AG04449 (cell line): ENCODE measurements at places on chromosomes 7 and 10.
A peak's percentile ranks its signal among the peaks of the same experiment; 100 is the strongest.

DNA sequence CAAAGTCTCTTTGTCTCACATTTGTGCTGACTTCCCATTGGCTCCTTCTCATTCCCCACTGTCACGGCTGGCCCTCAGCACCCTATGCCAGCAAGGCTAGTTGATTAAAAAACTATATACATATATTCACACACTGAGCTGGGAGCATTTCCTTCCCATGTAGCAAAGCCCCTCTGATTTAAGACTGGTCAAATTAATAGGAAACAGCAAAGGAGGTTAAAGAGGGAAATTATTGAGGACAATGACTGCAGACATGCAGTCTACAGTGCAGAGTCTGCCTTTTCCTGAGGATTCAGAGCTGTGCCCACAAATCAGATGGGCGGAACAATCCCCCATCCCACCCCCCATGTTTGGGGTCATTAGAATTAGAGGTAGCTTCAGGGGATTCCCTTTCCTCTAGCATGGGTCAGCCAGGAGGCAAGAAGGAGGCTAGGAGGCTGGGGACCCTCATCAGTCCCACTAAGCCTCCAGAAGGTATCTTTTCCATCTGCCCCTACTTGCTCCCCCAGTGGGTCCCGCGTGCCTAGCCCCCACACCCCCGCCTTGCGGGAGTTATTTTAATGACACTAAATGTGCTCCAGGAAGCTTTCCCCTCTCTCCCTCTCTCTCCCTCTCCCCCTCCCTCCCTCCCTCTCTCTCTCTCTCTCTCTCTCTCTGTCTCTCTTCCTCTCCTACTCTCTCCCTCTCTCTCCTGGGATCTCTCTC, 9.8 kb upstream of the DLX6 start:
- DNase-seq, result no peak

DNA sequence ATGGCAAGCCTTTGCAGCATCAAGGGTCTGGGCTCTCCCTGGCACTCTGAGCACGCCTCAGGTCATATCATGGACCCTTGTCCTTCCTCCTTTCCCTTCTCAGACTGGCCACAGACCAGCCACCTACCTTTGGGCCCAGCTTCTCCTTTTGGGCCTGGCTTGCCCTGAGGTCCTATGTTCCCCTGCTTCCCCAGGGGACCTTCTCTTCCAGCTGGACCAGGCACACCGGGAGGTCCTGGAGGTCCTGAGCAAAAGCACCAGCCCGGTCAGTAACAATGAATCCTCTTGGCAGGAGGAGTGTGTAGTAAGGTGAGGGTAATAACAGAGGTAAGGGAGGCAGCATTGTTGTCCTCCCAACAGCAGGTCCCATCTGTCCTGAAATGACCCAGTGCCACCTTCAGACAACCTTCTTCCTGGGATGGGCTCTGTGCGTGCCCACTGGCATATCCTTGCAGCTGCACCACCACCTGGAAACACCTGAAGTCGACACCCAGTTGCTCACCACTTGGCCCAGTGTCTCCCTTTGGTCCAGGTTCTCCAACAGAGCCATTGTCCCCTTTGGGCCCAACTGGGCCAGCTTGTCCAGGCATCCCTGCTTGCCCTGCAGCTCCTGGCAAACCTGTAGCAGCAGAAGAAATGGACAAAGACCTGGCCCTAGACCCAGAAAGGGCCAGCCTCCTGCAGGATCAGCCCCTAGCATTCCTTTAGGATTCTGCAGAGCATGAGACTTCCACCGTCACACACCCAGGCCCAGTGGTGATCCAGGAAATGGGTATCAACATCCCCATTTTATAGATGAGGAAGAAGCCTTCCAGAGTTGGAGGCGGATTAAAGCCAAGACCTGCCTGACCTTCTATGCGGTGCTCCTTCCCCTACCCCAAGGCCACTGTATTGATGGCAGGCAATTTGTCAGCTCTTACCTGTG, 6.4 kb downstream of the SFTPD start:
- DNase-seq, result no peak

GRCh38 chr10:88089498-88089897, 226.1 kb downstream of the PTEN start:
- DNase-seq, result no peak

GRCh38 chr7:4724648-4725013, 42.5 kb downstream of the FOXK1 start:
- DNase-seq, result no peak

DNA sequence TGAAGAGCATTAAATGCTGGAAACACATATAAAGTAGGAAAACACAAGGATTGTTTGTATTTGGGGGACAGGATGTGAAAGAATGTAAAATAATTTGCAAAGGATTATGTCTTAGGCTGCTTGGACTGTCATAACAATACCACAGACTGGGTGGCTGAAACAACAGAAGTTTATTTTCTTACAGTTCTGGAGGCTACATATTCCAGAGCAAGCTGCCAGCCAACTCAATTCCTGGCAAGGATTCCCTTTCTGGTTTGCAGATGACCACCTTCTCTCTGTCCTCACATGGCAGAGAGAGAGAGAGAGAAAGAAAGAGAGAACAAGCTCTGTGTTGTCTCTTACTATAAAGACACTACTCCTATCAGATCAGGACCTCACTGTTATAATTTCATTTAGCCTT, 8.8 kb upstream of the LAMB4 start:
- no peak for DNase-seq

DNA sequence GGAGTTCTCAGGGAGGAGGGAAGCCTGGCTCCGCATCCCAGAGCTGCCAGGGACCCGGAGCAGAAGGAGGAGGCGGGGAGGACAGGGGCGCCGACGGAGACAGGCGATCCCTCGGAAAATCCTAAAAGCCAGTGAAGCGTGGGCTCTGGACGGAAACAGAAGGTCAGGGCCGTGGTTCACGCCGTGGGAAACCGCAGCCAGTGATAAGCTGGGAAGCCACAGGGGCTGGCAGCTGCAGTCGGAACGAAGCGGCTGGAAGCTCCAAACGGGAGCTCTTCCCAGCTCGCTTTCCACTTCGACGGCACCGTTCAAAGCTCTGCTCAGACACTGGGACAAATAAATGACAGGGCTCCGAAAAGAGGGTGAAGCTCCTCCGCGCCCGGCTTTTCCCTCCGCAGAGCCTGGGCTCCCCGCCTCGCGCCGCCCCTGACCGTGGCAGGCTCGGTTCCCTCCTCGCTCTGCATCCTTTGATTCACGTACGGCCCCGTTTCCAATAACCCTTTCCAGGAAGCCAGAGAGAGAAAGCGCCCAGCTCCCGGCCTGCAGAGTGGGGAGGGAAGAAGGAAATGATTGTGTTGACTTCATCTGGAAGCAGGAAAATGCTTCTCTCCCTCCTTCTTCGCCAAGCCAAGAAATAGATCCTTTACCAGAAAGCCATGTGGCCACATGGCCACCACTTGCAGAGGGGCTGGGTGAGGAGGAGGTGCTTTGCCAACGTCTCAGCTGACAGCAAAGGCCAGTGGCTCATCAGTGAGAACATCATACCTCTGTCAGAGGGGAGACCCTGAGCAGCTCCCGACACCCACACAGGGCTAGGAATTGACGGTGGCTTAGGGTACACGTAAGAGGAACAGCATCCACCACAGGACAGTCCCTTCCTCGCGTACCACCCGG, 57.4 kb downstream of the ADRB1 start:
- no peak for DNase-seq

GRCh38 chr7:64603271-64603670, 40.4 kb upstream of the ZNF680 start:
- no peak for DNase-seq

DNA sequence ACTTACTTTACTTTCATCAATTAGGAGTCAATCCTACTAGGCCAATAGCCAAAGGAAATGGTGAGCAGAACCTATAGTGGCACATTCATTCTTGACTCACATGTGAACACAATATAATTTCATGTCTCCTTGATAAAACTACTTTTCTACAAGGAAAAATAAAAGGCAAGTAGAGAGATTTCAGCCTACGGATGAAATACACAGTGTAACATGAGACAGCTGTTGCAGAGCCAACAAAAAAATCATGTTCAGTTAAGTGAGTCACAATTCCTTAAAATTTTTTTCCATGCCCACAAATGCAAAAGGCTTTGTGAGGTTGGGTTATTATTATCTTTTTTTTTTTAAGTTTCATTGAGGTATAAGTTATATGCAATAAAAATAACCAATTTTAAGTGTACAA, 54.8 kb downstream of the GPR141 start:
- DNase-seq, result no peak

GRCh38 chr10:71371750-71372166, 25.0 kb upstream of the CDH23 start:
- no peak for DNase-seq

DNA sequence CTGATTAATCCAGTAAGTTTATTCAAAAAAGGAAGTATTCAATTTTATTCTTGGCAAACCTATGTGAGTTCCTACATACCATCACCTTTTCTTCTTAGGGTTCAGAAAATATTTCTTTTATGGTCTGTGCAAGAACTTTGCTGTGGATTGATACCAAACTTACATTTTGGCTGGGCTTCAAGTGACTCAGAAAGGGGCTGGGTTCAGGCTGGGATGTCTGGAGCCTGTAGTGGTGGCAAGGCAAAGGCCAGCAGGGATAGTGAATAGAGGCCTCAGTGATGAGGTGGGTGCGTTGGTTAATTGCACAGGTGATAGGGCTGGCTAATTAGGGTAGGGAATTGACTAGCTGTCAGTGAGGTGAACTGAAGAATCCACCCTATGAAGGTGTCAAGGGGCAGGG, 40.2 kb upstream of the ATXN7L1 start:
- DNase-seq, result no peak

- DNase-seq, result peak; percentile 61
Observed at GRCh38 chr7:151558575-151558974, 38.9 kb upstream of the RHEB start.

- no peak for DNase-seq
Observed at GRCh38 chr10:29807163-29807806, 172.5 kb upstream of the SVIL start.

DNA sequence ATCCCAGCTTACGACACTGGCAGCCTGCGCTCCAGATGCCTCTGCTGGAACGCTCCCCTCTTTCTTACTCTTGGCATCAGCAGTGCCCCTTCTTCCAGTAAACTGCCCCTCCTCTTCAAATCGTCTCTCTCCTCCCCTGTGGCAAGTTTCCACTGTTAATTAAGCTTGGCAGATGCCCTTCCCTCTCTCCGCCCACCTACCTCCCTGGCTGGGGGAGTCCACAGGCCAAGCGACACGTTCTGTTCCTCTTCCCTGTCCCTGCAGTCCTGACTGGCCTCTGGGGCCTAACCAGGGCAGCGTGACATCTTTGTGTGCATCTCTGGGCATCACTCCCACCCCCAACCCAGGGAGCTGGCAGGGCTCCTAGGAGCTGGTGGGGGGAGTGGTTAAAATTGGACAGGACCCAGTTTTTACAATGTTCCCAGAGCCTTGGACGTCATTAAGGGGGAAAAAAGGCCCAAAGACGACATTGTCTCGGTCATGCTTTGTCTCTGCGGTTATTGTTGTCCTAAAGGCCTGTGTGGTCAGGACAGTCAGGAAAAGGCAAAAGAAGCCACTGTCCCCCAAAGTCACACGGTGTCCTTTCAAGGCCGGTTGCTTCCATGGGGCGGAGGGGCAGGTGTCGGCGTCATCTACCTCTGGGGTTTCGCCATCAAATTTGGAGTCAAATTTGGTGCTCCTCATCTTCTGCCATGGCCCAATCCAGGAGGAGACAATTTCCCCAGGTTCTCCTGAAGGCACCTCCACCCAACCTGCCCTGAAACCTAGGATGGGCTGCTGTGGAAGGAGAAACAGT, 54.2 kb downstream of the DLG5 start:
- DNase-seq, result no peak

DNA sequence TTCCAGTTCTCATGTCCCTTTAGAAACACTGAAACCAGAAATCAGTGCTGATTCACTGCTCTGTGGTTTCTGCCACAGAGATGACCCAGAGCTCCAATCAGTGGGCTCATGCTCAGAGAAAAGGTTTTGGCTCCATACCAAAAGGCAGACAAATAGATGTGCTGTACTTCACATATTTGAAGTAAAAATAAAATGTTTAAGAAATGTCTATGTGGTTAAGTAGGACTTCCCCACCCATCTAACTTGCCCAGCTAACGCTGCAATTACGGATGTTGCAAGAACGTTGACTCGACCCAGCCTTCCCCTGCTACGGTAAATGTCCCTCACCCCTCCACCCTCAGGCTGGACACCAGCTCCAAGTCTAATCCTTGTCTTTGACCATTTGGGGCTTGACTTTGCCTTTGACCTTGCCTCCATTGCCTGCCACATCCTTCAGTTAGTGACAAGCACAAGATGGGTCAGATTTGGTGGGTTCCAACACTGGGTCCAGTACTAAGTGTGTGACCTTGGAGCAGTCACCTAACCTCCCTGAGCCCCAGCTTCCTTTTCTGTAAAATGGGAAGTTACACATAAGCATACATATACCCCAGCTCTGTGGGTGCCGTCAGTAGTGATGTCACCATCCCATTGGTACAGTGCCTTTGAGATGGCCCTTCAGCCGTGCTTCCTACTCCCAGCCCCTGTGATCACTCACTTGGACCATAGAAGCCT, 95.8 kb downstream of the CHST15 start:
- peak; percentile 99 for DNase-seq

DNA sequence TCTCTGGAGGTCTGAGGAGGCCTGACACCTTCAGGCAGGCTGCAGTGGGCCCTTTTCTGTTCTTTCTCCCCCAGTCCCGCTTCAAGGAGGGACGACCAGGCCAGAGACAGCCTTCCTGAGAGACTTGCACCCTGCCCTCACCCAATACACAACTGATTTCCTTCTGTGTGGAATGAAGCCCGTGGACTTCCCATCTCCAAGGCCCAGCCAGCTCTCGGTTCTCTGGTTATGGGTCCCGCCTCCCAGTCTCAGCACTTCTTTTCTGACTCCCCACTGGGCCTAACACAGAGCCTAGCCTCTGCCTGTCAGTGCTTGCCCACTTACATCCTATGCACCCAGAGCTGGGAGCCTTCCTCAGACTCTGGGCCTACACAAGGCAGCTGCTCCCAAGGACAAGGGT, 24.1 kb upstream of the ADCYAP1R1 start:
- no peak for DNase-seq

DNA sequence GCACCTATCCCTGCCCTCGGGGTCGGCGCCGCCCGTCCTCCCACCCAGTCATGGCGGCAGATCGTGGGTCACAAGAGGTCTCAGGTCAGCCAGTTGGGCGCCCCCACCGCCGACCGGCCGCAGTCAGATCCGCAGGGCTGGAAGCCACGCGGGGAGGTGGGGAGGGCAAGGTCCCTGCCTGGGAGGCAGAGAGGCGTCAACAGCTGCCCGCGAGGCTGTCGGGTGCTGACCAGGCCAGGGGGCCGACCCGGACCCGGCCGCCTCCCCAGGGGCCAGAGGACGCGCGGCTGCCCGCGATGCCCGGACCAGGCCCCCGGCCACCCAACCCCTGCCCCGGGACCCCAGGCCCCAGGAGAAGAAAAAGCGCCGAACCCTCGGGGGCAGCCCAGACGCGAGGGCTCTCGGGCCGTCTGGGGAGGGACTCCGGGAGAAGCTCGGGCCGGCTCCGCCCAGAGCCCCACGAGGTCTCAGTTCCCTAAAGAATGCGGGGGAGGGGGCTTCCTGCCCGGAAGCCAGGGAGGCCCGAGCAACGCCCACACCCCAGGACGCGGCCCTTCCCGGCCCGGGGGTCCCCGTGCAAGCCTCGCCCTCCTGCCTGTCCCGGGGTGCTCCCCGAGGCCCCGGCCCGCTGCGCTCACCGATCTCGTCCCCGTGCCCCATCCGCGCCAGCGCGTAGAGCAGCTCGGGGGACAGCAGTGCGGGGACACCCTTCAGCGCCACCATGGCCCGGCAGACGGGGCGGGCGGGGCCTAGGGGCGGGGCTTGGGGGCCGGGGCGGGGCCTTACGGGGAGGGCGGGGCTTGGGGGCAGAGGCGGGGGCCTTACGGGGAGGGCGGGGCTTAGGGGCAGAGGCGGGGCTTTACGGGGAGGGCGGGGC, at the start of gene FUOM:
Gene FUOM, minus strand, starts transcription at position 735 of the 877 bp plus-strand sequence. Its CDS starts 12 bp downstream, at position 723.
- DNase-seq, result no peak
